ENCODE measurements at places on chromosomes 4 and X.

DNA sequence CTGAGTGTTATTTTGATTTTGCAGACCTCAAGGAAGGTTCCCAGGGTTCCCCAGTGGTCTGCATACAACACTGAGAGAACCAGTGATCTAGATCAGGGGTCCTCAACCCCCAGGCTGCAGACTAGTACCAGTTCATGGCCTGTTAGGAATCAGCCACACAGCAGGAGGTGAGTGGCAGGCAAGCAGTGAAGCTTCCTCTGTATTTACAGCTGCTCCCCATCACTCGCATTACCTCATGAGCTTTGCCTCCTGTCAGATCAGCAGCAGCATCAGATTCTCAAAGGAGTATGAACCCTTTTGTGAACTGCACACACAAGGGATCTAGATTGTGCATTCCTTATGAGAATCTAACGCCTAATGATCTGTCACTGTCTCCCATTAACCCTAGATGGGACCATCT, 28.5 kb downstream of the EDNRA start:
- no peak for DNase-seq

DNA sequence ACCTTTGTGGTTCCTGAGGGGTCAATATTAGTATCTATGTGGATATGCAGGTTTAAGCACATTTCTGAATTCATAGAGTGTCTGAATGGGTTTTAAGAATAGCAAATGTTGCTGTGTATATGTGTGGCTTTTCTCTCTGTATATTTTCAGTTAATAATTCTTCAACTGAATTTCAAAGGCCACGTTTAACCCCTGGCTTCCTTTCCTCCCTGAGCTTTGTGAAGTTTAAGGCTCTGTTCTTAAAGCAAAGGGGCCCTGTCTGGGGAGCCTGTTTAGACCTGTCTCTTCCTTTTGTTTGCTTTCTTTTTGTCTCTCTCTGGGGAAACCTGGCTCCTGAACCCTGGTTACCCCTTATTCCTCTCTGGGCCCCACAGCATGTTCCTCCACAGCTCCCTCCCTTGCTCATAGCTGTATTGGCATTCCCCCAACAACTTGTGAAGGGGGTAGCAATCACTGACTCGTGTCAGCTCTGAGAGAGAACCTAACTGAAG, 139.1 kb downstream of the COL4A6 start:
- no peak for DNase-seq

- DNase-seq: no peak
These were observed 19.1 kb upstream of the ARX start for GRCh38 chrX:25034889-25035288.

- DNase-seq: no peak
These were observed 7.5 kb upstream of the SPINK2 start for GRCh38 chr4:56828784-56829535.

DNA sequence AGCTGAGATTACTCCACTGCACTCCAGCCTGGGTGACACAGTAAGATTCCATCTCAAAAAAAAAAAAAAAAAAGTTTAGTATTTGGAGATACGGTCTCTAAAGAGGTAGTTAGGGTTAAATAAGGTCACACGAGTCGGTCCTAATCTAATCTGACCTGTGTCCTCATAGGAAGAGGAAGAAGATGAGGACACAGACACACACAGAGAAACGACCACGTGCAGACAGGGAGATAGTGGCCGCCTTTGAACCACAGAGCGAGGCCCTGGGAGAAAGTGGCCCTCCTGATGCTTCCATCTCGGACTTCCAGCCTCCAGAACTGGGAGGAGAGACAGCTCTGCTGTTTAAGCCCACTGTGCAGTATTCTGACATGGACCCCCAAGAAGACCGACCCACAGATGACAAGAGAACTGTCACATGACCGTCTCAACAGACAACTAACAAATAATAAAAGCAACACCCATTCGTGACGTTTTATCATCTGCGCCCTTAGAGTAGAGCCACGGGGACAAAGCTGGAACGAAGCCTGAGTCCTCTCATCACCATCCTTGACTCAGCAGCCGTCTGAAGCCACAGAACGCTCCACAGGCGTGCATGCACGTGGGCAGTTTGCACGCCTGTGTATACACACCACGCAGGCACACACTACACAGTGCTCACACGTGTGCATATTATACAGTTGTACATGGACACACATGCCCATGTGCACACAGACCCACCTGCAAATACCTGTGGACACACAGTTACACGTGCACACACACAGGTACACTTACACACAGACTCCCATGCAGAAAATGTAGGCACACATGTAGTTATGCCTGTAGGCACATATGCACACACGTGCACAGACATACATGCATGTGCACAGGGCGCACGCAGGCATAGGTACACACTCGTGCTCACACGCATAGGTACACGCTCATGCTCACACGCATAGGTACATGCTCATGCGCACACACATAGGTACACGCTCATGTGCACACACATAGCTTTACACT, 51.7 kb downstream of the FAM53A start:
- DNase-seq: no peak

DNA sequence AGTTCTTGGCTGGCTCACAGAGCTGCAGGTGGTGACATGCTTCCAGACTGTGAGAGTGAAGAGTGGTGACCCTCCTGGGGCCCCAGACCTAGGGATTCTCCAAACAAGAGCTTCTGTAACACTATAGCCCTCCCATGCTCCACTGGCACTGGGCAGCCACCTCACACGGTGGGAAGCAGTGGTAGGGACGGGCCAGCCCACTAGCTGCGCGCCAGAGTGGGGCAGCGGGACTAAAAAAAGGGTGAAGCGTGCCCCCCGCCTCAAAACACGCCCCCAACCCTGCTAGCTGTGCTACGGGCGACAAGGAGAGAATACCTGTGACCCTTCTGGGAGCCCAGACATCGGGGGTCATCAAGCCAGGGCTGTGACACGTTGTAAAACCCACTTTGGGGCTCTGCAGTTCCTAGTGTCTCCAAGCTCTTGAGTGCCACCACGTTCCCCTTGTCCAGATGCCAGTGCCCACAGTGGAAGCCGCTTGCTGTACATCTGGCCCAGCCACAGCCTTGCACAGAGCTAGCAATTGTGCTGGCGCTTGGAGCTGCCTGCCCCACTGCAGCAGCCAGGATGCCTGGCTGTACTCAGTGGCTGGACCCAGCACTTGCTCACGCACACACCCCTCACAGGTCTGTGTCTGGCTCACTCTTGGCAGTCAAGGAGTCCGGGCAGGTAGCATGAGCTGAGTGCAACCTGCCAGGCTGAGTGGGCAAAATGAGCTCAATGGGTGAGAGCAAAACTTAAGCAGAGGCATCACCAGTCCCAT, 100.0 kb downstream of the DCAF12L2 start:
- no peak for DNase-seq

GRCh38 chr4:188145601-188146000, 6.4 kb downstream of the TRIML1 start:
- no peak for DNase-seq

DNA sequence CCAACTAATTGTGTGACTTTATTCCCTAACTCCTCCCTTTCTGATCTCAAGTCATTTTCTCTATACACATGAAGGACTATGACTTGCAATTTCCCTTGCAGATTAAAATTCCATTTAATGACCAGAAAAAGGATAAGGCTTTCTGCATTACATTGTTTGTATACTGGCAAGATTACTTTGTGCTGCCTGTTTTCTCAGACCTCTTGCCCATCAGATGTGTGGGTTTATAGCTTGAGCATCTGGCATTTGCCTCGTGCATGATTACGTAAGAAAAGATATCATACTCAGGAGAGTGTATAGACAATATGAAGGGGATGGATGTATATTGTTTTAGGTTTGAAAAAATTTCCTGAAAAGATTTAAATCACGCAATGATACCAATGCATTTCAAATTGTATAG, 593.8 kb upstream of the SLIT2 start:
- DNase-seq: no peak

- no peak for DNase-seq
These were observed 440.5 kb downstream of the MAPK10 start for GRCh38 chr4:85919200-85919887.

DNA sequence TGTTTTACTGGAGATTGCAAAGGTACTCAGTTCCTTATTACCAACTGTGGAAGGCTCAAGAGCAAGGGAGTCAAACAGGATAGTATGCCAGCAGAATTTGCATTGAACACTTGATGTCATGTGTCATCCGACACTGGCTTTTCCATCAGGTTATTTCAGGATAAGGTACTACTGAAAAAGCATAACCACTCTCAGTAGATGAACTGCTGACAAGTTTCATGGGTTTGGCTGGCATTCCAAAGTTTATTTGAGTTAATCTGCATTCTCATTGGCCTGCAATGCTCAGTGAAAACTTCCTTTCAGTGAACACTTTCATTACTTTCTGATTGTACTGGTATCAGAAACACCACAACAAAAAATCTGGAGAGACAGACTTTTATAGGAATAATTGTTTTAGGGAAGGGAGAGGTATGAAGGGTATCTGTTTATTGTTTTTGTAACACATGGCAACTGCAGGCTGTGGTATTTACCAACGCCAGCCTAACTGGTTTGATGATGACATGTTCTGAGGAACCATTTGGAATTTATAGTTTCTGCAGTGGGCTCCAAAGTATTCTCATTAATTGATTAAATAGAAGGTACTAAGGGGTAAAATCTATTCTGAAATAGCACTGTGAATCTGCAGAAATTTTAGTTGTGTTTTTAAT, 345.7 kb upstream of the NR3C2 start:
- DNase-seq: no peak

GRCh38 chr4:160193787-160194186, 1090.9 kb downstream of the RAPGEF2 start:
- DNase-seq: no peak

DNA sequence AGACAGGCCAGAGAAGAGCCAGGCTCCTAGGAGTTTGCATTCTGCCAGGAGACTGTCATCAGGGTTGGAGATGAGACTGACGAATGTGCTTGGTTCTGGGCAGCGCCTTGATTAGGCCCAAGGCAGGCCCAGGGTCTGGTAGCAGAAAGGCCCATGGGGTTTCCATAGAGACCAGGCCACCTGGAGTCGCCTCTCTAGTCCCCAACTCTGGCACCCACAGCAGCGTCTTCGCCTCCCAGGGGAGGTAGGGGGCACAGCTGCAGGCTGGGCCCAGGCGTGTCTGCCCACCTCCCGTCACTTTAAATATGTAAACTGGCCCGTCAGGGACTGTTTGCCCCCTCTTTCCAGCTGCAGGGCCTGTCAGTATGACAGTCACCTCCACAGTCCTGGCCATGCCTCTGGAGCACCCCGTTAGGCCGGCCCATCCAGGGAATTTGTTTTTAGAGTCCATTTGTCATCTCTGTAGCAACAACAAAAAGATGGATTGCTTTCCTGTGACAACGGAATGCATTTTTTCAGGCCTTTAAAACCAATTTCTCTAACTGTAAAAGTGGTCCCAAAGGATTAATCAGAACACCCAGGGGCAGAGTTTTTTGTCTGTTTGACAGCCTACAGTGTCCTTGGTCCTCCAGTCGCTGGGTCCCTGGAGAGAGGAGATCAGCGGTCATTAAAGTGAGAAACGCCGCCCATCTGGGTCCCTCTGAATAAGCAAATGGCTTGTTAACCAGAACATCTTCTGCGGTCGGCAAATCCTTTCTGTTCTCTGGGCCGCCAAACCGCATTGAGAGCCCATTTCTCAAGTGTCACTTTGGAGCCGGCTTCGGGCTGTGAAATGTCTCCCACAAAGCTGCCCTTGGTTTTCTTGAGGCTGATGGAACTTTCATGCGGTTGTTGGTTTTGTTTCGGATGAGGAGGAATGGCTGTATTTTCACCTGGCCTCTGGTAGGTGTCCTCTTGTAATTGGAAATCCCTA, 153.0 kb upstream of the PSAPL1 start:
- DNase-seq: no peak

DNA sequence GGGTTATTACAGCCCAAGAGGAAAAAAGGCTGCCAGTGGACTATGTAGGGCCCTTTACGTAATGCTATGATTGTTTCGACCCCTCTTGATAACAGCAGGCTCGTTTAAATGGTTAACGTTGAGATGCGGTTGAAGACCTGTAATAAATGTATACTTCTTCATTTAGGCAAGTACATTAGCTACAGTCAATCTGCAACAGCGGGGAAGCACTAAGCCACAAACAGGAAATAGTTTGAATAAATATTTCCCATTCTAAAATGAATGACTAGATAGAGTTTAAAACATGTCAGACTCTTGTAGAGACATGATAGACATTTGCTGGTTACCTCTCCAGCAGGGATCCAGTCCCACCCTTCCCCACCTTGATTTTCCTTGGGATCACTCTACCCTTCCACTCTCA, 38.1 kb upstream of the STIM2 start:
- no peak for DNase-seq

- no peak for DNase-seq
These were observed 21.4 kb upstream of the FAM9B start for GRCh38 chrX:9055354-9055753.

DNA sequence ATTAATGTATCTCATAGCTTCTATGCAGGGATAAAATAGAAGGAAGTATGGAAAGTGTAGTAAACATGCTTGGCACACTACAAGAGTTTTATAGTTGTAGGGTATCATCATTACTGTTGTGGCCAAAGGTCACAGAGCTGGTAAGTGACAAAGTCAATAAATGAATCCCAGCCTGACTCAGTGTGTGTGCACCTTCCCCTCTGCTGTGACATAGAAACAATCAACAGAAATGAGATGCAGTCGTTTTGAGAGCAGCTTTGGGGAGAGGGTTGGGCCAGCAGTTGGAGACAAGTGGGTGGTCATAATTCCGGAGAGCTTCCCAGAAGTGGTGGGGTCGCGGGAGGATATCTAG, 82.4 kb upstream of the RBPJ start:
- no peak for DNase-seq

GRCh38 chr4:7717946-7718490, 221.6 kb downstream of the AFAP1 start:
- no peak for DNase-seq

- DNase-seq: no peak
These were observed 105.6 kb upstream of the JADE1 start for GRCh38 chr4:128703948-128704347.

- no peak for DNase-seq
These were observed 558.2 kb upstream of the DIPK2B start for GRCh38 chrX:45758738-45759397.

GRCh38 chrX:34238896-34239295, 106.8 kb upstream of the FAM47A start:
- no peak for DNase-seq

GRCh38 chrX:139081965-139082364, 370.4 kb upstream of the FGF13 start:
- DNase-seq: no peak

- no peak for DNase-seq
These were observed 9.8 kb upstream of the TMEM185A start for GRCh38 chrX:149641432-149641831.

DNA sequence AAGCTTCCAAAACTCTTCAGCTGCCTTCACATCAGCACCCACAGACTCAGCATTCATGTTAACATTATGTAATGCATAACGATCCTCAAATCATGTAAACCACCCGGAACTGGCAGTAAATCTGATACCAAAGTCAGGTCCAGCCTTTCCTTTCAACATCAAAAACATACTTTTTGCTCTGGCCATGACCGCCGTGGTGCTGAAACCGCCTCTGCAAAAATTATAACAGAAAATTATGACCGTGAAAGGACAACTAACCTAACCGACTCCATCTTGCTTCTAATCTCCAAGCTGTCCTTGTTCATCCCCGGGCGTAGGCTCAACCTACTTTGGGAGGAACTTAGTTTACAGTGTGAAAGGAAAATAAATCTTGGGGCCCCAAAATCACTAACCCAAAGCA, 51.6 kb downstream of the TRMT44 start:
- DNase-seq: no peak

Data from Calu3 (cell line).